ENCODE measurements at places on chromosomes 3 and 15.

DNA sequence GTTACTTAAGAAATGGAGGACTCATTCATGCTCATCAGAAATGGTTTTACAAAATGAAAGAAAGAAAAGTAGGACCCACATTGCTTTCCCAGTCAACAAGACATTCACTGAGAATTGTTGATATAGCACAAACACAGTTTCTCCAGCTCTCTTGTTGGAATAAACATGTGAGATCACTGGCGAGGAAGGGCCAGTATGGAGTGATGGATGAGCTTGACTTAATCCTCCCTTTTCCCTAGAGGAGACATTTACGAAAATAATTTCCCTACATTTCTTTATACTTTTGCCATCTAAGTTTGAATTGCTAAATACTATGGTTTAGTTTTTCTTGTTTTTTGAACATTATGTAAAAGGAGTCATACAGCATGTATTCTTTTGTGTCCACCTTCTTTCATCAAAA, 15.9 kb upstream of the UBE3A start:
- no peak for DNase-seq
- no peaks in the 10 kb centered on the region for H3K36me3 ChIP-seq
- peaks cover 12% of the 10 kb centered on the region for H3K4me1 ChIP-seq
- no peaks in the 10 kb centered on the region for H3K27me3 ChIP-seq

- peaks cover 15% of the 10 kb centered on the region for H3K36me3 ChIP-seq
- no peaks in the 10 kb centered on the region for H3K27me3 ChIP-seq
- peaks cover 19% of the 10 kb centered on the region for H3K4me1 ChIP-seq
- no peak overlapping the region for H3K27ac ChIP-seq
- DNase-seq, result no peak
These were observed 9.6 kb downstream of the LRRK1 start for GRCh38 chr15:100928632-100929280.

- DNase-seq, result no peak
- H3K27ac ChIP-seq, result no peak overlapping the region
- peaks cover 8% of the 10 kb centered on the region for H3K4me1 ChIP-seq
- no peaks in the 10 kb centered on the region for H3K36me3 ChIP-seq
These were observed 91.6 kb downstream of the ADCY5 start for GRCh38 chr3:123357275-123357674.

DNA sequence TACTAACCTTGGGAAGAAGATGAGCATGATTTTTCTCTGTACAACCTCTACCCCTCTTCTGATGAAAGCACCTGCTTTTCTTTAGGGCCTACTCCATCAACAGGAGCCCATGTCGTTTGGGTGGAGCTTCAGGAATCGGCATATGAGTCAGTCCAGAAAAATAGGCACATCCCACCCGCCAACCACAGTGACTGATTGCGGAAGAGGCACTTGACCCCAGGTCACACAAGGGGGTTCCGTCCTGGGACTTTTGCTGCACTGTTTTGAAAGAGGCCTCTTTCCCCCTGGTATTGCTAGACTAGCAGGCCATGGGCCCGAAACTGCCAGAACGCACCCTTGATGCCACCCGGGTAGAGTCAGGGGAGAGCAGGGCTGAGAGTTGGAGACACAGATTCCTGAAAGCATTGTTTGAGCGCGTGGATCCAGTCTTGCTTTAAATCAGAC, 19.3 kb upstream of the NRROS start:
- no peaks in the 10 kb centered on the region for H3K36me3 ChIP-seq
- DNase-seq, result no peak
- no peak overlapping the region for H3K4me3 ChIP-seq
- H3K27me3 ChIP-seq, result peaks cover 10% of the 10 kb centered on the region

GRCh38 chr3:64150623-64151207, 74.6 kb downstream of the PRICKLE2 start:
- peaks cover 39% of the 10 kb centered on the region for H3K4me1 ChIP-seq
- peak overlapping the region; percentile 75 for H3K4me3 ChIP-seq
- peak overlapping the region; percentile 97 for H3K27ac ChIP-seq
- peaks cover 69% of the 10 kb centered on the region for H3K36me3 ChIP-seq
- DNase-seq, result peak; percentile 96

DNA sequence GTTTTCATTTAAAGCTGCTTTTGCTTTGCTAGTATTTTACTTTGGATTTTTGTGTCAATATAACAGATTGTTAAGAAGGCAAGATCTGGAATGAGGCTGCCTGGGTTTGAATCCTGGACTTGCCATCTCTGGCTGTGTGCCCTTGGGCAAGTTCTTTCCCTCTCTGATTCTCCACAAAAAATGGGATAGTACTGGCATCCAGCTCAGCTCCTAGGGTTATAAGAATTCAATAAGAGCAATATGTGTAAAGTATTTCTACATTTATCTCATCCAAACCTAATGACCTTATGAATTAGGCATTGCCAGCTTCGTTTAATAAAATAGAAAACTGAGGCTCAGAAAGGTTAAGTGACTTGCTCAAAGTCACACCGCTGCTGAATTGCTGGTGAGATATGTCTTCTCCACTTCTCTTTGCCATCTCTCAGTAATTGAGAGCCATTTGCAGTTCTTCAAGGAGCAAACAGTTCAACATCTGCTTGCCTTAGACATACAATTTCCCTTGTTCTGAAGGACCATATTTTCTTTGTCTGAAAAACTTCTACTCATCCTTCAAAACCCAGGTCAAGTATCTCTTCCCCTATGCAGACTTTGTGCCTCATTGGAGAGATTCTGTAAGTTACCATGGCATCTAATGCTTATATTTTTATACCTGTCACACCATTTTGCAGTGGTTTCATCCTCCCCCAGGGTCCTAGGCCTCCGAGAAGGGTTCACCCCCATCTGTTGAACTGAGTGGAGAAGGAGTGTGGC, 80.8 kb upstream of the TLE3 start:
- no peak overlapping the region for H3K4me3 ChIP-seq
- H3K27me3 ChIP-seq, result peaks cover 28% of the 10 kb centered on the region
- H3K36me3 ChIP-seq, result no peaks in the 10 kb centered on the region
- H3K4me1 ChIP-seq, result no peaks in the 10 kb centered on the region
- no peak overlapping the region for H3K27ac ChIP-seq
- DNase-seq, result no peak

- H3K4me3 ChIP-seq, result no peak overlapping the region
- no peak overlapping the region for H3K27ac ChIP-seq
- peaks cover 3% of the 10 kb centered on the region for H3K27me3 ChIP-seq
- no peaks in the 10 kb centered on the region for H3K4me1 ChIP-seq
- H3K36me3 ChIP-seq, result peaks cover 32% of the 10 kb centered on the region
These were observed 165.8 kb downstream of the VPS8 start for GRCh38 chr3:184977796-184978195.

DNA sequence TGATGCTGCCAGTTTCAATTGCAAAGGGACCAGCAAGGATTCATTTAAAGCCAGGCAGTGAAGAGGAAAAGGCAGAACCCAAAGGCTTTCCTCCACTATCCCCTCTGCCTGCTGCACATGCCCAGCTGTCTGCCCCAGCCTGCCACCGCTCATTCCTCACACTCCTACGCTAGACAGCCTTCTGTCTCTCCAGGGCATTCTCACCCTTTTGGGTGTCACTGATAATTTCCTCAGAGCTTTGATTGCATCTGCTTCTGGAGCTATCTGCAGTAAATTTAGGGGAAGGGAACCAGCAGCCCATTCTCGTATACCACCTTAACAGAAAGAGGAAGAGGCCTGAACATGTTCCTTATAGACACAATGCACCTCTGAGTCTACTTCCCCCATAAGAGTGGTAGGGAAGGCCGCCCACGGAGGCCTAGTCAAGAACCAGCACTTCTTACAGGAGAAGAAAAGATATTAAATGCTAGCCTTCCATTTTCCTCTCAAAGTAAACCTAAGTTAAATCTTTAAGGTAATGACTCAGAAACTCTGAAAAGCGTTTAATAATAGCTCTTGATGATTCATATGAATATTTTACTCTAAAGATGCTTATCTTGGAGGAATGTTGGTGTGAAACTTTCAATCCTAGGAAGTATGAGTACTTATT, 20.9 kb downstream of the NUDT16 start:
- H3K36me3 ChIP-seq, result peaks cover 7% of the 10 kb centered on the region
- H3K27me3 ChIP-seq, result no peaks in the 10 kb centered on the region
- peak overlapping the region; percentile 80 for H3K4me3 ChIP-seq
- peaks cover 31% of the 10 kb centered on the region for H3K4me1 ChIP-seq
- DNase-seq, result peak; percentile 54

- H3K27ac ChIP-seq, result no peak overlapping the region
- H3K4me3 ChIP-seq, result no peak overlapping the region
- no peak for DNase-seq
These were observed 126.9 kb upstream of the CHL1 start for GRCh38 chr3:69690-70089.

DNA sequence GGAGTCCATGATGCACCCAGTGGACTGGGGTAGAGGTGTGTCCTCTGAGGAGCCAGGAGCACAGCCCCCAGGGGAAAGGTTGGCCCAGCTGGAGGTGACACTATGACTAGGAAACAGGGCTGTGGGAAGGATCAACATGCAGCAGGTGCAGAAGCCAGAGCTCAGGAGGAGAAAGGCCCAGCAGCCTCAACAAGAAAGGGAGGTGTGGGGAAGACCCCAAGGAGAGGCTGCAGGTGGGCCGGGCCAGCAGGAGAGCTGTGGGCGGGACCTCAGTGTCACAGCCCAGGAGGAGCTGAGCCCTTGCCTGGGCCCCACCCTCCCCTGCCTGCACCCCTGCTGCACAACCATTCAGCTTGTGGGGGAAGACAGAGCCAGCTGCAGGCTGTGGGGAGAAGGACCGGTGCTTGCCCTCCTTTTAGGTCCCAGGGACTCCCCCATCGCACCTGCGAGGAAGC, 18.4 kb upstream of the KLF13 start:
- H3K36me3 ChIP-seq, result no peaks in the 10 kb centered on the region
- H3K4me1 ChIP-seq, result no peaks in the 10 kb centered on the region
- no peak overlapping the region for H3K27ac ChIP-seq
- peaks cover 37% of the 10 kb centered on the region for H3K27me3 ChIP-seq
- no peak for DNase-seq
- H3K4me3 ChIP-seq, result no peak overlapping the region

DNA sequence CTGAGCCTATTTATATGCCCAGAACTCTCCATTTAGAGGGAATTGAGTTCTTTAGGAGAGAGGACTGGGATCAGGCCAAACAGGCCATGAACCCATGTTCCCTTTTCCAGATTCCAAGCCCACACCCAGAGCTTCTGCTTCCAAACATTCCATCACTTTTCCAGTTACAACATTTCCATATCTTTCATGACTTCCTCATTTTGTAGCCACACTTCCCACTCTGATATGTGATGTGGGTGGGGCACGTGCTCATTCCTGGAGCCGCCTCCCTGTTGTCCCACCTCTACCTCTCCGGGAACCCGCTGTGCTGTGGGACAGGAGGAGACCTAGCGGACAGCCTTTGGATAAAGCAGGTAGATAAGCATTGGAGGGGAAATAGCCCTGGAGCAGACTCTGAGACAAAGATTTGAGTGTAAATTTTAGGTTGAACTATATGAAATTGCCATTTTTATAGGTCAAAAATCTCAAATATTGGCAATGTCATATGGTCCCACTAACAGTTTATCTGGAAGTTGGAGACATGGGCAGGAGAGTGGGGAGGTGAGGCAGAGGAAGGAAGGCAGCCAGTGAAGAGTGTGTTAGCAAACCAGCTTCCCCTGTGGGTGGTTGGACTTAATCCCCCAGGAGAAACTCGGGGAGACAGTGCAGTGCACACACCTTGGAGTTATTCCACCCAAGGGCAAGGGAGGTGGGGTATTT, 31.8 kb downstream of the CYP8B1 start:
- DNase-seq, result no peak
- peaks cover 17% of the 10 kb centered on the region for H3K27me3 ChIP-seq
- peaks cover 15% of the 10 kb centered on the region for H3K4me1 ChIP-seq
- H3K4me3 ChIP-seq, result no peak overlapping the region
- H3K36me3 ChIP-seq, result no peaks in the 10 kb centered on the region

DNA sequence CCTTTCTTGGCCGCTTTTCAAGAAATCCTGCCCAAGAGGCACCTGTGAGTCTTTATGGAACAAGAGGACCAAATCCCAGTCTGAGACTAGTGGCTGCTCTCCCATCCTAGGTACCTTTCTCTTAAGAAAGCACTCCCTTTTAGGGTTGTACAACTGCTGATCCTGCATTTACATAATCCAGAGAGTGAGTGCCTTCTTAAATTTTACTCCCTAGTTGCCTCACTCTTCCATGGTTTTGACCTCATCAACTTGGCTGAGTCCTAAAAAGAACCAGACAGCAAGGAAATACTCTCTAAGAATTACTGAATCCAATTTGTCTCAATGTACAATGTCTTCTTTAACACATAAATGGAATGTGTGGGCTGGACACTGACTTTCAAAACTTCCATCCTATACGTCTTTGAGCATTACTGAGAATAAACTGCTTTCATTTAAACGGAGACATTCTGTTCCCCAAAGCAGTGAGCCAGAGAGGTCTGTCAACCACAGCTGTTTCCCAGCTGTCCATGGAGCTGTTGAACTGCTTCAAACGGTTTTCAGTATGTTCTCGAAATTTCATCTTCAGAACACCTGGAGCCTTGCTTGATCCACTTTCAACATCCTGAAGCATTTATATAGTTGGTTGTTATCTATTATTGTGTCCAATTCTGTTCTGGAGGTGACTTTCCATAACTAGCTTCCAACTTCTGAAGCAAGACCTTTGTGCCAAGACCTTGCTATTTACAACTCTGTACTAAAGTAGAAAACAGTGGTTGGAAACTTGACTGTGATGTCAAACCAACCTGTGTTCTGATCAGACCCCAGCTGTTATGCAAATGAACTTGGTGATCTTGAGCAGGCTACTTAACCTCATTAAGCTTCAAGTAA, 179.1 kb downstream of the SLC9A9 start:
- no peak for DNase-seq
- peaks cover 3% of the 10 kb centered on the region for H3K4me1 ChIP-seq
- no peak overlapping the region for H3K4me3 ChIP-seq
- H3K36me3 ChIP-seq, result no peaks in the 10 kb centered on the region
- no peak overlapping the region for H3K27ac ChIP-seq
- H3K27me3 ChIP-seq, result peaks cover 1% of the 10 kb centered on the region

GRCh38 chr15:98953000-98953787, 54.4 kb downstream of the PGPEP1L start:
- H3K36me3 ChIP-seq, result peaks cover 15% of the 10 kb centered on the region
- H3K27ac ChIP-seq, result peak overlapping the region; percentile 57
- DNase-seq, result no peak
- peaks cover 16% of the 10 kb centered on the region for H3K4me1 ChIP-seq
- no peak overlapping the region for H3K4me3 ChIP-seq
- peaks cover 7% of the 10 kb centered on the region for H3K27me3 ChIP-seq

All from HFFc6 (cell line).